ENCODE measurements at places on chromosomes 7 and 10. TPM values are rescaled to one million over a fixed set of nuclear protein-coding genes. Genes with fewer than 3 reads are reported as not detected.

- no peak for DNase-seq
Observed at GRCh38 chr10:123093489-123093888, 42.3 kb upstream of the HMX3 start.

DNA sequence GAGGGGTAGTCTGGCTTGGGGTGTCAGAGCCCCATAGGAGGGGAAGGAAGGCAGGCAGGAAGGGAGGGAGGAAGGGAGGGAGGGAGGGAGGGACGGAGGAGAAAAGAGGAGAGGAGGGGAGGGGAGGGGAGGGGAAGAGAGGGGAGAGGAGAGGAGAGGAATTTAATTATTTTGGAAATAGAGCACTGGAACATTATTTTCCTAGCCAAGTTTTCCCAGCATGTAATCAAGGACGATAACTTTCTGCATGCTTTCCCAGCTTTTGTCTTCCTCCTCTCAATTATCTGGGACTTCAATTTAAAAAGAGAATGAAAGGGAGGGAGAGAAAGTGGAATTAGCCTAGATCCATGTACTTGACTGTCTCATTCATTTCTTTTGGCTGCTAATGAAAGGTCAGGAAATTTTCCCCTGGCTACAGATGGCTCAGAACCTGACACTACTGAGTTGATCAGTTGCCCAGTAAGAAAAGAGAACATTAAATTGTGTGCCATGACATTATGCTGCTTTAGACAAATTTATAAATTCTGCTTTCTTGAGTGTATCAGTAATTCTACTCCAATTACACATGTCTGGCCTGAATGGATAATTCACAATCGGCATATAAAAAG lies 148.8 kb downstream of the LRRC4 start:
- DNase-seq: no peak

- DNase-seq: no peak
Observed at GRCh38 chr7:84624927-84625326, 430.3 kb upstream of the SEMA3A start.

DNA sequence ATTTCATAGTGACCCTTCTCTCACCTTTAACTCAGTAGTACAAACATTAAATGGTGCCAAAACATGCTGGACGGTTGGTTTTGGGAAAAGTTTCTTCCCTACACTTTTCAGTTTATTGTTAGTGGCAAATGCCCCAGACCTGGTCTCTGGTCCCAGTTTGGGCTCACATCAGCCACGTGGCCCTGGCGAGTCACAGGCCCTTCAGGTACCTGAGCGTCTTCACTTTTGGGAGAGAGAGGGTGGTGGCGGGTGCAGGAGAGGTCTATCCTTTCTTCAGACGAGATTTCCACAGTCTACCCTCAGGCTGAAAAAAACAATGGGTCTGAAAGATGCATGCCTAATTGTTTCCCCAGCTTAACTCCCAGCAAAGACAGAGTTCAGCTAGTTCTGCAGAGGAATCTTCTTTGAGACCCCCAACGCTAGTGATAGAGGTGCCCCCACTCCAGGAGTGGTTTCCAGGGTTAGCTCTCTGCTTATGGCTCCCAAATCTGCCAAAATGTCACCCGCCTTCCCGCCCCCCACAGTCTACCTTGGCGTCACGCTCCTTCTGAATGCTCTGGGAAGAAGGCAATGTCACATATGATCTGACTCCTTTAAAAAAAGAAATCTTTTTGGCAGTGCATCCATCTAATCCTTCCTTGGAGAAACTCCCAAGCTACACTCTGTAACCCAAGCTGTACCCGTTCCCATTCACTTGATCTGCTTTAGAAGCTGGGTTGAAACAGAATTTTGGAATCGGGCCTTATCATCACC lies 384.8 kb upstream of the FOXK1 start:
- peak; percentile 67 for DNase-seq

DNA sequence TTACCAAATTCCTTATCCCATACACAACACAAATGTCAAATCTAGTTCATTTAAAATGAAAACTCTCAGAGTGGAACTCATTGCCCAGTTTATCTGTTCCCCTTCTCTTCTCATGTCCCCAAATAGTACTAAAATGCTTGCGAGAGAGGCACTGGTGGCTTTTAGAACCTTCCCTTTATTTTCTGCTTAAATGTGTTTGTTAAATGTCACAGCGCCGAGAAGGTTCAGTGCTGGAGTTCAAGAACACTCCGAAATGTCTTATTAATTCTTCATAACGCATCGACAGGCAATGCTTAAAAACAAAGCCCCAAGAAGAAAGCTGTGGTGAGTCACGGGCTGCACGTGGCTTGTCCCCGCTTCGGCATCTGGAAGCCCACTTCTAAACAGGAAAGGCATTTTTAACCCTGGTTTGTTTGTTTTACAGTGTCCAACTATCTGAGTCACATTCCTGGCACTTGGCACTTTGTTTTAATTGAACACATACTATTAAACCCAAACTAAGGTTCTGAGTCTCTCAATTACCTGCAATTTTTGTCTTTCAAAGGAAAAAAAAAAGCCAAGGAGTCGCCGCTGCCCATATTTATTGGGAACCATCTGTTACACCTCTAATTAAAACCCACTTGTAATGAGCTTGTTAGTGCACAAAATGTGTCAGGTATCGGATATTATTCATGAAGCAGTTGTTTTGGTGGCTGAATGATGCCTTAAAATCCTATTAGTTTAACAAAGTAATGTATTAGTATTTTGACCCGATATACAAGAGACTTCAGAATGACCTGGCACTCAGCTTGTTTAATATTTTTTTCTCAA lies 49.9 kb upstream of the MGMT start:
- no peak for DNase-seq

- no peak for DNase-seq
Observed at GRCh38 chr7:29306319-29306991, 111.9 kb downstream of the CHN2 start.

DNA sequence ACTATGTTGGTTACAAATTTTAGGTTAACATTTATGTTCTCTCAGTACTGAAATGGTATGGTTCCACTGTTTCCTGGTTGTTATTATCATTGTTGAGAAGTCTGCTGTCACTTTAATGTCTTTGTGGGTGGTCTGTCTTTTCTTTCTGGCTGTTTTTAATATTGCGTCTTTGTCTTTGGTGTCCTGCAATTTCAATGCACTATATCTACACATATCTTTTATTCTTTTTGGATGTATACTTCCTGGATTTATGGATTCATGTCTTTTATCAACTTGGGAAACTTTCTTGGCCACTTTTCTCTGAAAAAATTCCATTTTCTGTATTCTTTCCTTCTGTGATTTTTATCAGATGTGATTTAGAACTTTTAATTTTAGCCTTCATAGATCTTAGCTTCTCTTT lies 250.2 kb downstream of the BUB3 start:
- DNase-seq: no peak

Gene C10orf62
- 0.46 TPM for total RNA-seq

DNA sequence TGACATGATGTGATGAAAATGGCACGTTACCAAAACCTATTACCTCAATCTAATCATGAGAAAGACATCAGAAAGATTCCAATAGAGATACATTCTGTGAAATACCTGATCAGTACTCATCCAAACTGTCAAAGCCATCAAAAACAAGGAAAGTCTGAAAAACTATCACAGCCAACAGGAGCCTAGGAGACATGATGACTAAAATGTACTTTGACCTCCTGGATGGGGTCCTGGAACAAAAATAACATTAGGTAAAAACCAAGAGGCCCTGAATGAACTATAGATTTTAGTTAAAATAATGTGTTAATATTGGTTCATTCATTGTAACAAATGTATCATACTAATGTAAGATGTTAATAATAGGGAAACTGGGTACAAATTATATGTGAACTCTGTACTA lies 113.9 kb upstream of the LRGUK start:
- DNase-seq: no peak
